RPMI7951 (cell line): ENCODE measurements at places on chromosomes 11 and 22. TPM values are rescaled to one million over a fixed set of nuclear protein-coding genes. Genes with fewer than 3 reads are reported as not detected.

- DNase-seq, result no peak
These were observed 38.5 kb upstream of the NFRKB start for GRCh38 chr11:129933891-129934290.

DNA sequence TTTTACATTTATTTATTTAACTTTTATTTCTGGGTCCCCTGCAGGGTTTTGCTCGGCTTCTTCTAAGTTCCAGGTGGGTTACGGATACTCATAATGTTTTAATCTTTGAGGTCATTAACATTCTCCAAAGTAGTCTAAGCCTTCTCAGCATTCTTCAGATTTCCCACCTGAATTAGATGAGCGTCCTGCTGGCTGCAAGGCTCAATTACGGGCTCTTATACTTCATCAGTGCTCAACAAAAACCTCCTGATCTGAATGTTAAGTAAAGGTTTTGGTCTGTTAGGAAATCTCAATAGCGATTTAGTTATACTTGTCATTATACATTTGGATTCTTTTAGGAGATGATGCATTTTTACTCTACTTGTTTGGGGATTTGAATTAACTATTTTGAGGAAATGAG lies 27.3 kb upstream of the NFRKB start:
- no peak for DNase-seq

- no peak for DNase-seq
These were observed 182.4 kb downstream of the SPON1 start for GRCh38 chr11:14144934-14145333.

DNA sequence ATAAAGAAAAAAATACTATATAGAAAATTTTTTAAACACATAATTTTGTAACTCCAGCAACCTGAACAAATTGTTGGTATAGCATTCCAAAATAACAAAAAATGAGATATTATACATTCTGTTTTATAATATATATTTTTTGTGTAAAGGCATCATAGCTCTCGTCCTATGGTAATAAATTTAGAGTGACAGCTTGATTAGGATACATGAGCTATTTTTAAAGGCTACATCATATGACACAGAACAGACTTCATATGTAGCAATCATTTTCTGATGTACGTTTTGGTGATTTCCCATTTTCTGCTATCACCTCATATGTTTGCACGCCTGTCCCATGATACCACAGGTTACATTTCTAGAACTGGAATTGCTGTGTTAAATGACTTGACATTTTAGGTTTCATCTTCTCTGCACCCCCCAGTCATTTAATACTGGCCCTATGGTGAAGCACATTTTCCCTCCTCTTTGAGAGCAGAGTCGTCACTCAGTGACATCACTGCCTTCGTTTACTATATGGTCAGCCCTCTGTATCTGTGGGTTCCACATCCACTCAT lies 19.5 kb downstream of the PC start:
- no peak for DNase-seq

- no peak for DNase-seq
These were observed 13.0 kb upstream of the CDC42EP1 start for GRCh38 chr22:37547251-37547741.

PRG3 gene
- total RNA-seq, result not detected in 2 replicates

CBLIF gene
- not detected in 2 replicates for total RNA-seq

SYT9 gene
- not detected in 2 replicates for total RNA-seq
